ENCODE measurements at places on chromosomes 4 and X.

GRCh38 chrX:118974908-118975671, 672 bp downstream of the LONRF3 start:
- no peak for DNase-seq

- no peak for DNase-seq
These were observed 198.5 kb upstream of the KLF8 start for GRCh38 chrX:56033495-56034180.

- DNase-seq, result no peak
These were observed 262.6 kb downstream of the C4orf33 start for GRCh38 chr4:129358571-129358970.

GRCh38 chrX:21741364-21741763, 16.6 kb downstream of the SMPX start:
- DNase-seq, result no peak

GRCh38 chr4:117700111-117700892, 334.0 kb upstream of the NDST3 start:
- DNase-seq, result no peak

- DNase-seq, result no peak
These were observed 120.1 kb upstream of the NAP1L5 start for GRCh38 chr4:88817740-88818139.

GRCh38 chrX:110041980-110042379, 39.1 kb downstream of the TMEM164 start:
- DNase-seq, result no peak

GRCh38 chr4:125297116-125297515, 17.6 kb upstream of the FAT4 start:
- DNase-seq, result no peak

GRCh38 chrX:2781226-2781571, 29.4 kb downstream of the XG start:
- no peak for DNase-seq

DNA sequence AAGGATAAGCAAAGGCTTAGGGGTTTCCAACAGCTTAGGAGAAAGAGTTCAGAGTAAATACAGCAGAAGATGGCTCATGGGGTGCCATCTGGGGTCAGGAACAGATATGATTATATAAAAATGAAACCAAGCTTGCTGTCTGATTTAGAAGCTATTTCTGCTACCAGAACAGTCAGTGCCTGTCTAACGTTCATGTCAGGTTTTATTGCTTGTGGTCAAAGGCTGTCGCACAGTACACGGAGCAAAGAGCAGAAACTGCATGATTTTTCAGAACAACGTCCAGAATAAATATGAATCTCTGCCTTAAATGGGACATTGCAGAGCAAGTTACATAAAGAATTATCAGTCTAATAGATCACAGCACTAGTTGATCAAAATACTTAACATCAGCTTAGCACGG, 17.4 kb downstream of the CETN2 start:
- DNase-seq, result no peak

GRCh38 chr4:185018834-185019455, 655 bp downstream of the HELT start:
- DNase-seq, result no peak

- DNase-seq, result no peak
These were observed 14.3 kb downstream of the G3BP2 start for GRCh38 chr4:75658876-75659275.

DNA sequence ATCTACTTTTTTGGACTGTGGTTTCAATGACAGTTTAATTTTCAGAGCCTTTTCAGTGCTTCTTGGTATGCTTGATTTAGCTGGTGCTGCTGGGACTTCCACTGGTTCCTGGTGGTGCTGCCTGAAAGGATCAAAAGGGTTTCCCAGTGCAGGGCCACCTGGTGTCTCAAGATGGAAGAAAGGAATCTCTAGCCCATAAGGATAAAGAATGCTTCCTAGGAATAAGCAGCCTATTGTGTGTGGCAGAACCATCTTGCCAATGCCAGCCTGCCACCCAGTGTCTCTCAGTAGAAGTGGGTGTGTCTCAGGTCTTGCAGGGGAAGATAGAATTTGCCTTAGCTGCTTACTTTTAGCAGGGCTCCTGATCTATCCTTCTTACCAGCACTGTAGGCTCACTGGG, 15.0 kb upstream of the RAI2 start:
- DNase-seq, result no peak

- no peak for DNase-seq
These were observed 28.0 kb downstream of the PIGG start for GRCh38 chr4:526971-527460.

GRCh38 chr4:175671491-175671934, 140.6 kb downstream of the GPM6A start:
- no peak for DNase-seq

- DNase-seq, result no peak
These were observed 43.3 kb upstream of the STX18 start for GRCh38 chr4:4585012-4585670.

DNA sequence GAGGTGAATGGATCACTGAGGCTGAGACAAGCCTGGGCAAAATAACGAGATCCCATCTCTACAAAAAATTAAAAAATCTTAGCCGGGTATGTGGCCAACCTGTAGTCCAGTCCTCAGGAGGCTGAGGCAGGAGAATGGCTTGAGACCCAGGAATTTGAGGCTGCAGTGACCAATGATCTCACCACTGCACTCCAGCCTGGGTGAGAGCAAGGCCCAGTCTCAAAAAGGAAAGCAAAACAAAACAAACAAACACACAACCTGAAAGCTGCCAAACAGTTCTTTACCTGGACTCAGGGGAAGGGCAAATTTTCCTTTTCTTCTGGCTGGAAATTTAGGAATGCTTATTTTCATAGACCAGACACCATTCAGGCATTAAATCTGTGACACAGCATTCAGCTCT, 163.1 kb upstream of the FAT1 start:
- DNase-seq, result no peak

DNA sequence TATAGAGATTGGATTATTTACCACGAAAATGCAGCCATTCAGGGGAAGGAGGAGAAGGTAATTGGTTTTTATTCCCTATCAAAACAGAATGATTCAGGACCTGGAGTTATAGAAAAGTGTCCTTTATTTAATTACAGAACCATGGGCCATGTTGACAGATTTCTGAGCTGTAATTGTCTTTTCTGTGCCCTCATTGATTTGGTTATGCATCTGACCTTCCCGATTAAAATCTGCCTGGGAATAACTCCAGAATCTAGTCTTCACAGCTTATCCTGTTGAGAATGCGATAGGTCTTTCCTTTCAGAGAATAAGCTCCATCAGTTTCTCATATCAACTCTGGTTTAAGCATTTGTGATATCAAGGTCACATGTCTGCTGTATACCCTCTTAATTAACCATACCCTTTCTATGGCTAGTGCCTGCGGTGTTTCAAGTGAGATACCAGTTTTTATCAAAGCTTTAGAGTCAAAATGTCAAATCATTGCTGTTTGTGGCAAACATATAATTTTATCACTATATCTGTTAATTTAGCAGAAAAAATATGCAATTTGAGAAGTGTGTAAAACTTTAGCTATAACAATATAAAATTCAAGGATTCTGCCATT, 37.2 kb upstream of the ANK2 start:
- DNase-seq, result no peak

DNA sequence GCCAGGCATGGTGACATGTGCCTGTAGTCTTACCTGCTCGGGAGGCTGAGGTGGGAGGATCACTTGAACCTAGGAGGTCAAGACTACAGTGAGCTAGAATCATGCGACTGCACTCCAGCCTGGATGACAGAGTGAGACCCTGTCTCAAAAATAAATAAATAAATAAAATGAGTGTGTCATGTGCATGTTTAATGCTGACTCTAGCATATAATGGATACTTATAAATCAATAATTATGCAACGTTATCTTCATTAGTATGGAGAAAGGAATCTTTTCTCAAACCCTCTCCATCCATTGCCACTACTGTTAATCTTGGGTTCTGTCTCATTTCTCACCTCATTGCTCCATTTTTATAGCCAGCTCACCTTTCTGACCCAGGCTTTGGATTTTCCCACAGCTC, 189.5 kb upstream of the RPL34 start:
- no peak for DNase-seq

DNA sequence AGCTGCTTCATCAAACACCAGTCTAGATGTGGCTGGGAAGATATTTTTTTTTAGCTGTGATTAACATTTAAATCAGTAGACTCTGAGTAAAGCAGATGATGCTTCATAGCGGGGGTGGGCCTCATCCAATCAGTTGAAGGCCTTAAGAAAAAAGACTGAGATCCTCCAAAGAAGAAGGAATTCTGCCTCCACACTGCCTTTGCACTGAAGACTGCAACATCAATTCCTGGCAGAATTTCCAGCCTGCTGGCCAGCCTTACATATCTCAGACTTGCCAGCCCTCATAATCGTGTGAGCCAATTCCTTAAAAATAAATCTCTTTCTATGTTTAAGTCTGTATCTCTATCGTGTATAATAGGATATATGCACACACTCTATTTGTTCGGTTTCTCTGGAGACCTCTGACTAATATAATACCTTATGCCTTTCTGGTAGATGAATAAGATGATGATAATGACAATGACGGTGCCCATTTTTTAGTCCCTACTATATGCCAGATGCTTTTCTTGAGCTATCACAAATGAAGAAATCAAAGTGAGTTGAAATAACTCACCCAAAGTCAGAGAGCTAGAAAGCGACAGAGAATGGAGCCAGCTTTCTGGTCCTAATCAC, 66.1 kb upstream of the SOD3 start:
- no peak for DNase-seq

DNA sequence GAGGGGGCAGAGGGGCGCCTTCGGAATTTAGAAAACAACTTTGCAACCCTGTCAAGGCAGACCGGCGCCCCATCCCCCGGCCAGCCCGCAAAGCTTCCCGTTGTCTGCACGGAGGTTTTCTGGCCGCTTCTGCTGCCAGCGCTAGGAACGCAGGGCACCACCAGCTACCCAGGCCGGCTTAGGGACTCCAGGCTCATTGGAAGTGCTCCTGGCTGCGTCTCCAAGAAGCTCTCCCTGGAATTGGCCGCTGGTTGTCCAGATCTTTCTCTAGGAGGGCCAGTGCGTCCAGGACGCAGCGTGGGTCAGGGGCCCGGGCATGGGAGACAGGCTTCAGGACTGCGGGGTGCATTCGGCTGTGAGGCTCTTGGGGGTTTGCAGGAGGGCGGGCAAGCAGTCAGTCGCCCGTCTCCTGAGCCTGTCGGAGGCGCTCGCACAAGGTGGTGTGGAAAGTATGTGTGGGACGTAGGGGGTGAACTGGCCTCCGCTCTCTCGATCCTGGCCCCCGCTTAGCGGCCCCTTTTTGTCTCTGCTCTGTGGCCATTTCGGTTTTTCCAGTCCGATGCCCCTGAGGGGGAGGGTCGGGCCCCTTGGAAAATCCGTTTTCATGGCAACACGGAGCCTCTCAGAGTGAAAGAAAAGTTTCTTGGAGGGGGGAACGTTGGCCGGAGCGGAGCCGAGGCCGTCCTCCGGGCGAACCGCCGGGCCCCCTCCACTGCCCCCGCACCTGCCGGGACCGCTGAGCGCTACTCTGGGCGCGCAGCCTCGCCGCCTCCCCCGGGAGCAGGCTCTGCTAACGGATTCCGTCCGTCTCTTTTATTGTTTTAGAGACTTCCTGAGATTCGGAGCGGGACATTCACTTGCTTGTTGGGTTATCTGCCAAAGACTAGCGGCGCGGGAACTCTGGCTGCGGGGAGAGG, 810 bp upstream of the SOX3 start:
- DNase-seq, result no peak

DNA sequence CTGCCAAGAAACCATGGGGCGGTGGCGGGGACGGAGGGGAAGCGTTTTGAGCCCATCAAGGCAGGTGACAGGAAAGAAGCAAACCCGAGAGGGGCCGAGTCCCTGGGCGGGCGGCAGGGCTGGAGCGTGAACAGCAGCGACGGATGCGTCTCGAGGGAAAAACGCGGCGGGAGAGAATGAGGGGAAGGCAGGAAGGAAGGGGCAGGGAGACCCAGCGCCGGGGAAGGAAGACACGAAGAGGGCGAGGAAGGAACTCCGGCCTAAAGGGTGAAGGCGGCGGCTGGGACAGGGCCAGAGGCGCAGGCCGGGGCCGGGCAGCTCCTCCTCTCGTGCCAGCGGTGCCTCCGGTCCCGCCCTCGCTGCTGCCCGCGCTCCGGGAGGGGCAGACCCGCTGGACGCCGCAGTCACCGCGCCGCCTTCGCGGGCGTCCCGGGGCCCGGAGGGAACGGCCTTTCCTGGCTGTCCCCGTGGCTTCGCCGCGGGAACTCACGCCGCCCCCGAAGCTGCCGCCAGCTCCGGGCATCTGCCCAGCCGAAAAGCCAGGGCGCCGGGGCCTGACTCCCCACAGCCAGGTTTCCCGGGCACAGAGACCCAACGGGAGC, 751 bp upstream of the RGS12 start:
- DNase-seq, result peak; percentile 64

DNA sequence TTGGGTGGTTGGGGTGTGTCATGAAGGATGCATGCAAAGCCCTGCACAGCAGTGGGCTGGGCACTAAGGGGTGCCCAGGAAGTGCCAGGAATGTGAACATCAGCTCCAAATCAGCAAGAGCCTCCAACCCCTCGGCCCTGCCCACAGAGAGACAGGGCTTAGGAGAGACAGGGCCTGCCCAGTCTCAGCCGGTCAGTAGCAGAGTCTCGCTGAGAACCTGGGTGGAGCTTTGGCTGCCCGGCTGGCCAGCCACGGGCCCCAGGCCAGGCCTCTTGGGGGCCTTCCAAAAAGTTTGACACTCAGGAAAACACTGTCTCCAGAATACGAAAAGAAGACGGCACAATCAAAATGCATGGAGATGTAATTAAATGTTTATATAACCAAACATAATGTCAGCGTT, 4.3 kb upstream of the MXD4 start:
- no peak for DNase-seq

DNA sequence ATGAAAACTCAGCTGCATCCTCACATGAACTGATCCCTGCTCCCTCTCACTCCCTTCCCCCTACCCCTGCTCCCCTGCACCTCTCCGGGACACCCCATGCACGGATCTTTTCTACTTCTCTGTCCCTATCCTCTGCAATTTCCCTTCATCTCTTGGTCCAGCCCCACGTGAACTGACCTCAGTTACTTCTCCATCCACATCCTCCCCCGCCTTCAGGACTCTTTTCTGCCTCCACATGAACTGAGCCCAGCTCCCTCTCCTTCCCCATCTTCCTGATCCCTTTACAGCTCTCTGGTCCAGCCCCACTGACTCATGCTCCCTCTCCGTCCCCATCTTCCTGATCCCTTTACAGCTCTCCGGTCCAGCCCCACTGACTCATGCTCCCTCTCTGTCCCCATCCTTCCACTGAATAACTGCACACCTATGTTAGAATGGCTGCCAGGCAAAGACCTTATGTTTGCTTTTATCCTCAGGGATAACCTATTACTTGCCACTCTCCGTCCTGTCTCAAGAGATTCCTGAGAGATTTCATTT, 5.6 kb downstream of the CETN2 start:
- no peak for DNase-seq
